ENCODE measurements at places on chromosomes 3 and 15. TPM values are rescaled to one million over a fixed set of nuclear protein-coding genes. Genes with fewer than 3 reads are reported as not detected.

CCR3 gene
- not detected for total RNA-seq

ACAN gene
- total RNA-seq = not detected

GRCh38 chr3:58398669-58399333 lies 34.8 kb downstream of the PDHB start:
- DNase-seq = no peak

DNA sequence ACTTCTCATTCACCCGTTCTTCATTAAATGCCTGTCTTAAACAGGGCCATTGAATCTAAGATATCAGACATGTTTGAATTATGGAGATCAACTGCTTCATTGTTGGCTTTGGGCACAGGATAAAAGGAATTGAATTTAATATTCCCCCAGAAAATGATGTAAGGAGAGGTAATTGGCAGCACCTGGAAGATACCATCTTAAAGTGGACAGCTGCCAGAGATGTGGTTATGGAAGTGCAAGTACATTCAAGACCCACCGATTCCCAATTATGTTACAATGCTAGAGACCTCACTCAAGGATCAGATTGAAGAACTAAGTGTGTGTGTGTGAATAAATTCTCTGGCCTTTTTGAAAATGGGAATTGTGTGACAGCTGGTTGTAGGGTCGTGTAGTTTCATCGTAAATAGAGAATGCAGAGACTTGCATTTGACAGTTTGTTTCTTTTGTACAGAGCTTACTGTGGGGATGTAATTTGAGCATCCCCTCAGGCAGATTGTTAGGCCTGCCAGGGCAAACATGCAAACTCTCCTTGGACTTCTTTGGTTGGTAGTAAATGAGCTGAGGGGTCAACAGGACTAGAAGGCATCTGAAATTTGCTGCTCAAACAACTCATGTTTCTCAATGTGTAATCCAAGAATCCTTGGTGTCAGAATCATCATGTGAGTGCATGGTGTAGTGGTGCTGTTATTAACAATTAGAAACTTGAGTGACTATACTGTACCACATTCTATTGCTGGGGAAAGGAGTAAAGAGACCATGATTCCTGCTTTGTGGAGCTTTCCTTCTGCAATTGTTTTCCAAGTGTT lies 359.2 kb upstream of the THRB start:
- no peak for DNase-seq

DNA sequence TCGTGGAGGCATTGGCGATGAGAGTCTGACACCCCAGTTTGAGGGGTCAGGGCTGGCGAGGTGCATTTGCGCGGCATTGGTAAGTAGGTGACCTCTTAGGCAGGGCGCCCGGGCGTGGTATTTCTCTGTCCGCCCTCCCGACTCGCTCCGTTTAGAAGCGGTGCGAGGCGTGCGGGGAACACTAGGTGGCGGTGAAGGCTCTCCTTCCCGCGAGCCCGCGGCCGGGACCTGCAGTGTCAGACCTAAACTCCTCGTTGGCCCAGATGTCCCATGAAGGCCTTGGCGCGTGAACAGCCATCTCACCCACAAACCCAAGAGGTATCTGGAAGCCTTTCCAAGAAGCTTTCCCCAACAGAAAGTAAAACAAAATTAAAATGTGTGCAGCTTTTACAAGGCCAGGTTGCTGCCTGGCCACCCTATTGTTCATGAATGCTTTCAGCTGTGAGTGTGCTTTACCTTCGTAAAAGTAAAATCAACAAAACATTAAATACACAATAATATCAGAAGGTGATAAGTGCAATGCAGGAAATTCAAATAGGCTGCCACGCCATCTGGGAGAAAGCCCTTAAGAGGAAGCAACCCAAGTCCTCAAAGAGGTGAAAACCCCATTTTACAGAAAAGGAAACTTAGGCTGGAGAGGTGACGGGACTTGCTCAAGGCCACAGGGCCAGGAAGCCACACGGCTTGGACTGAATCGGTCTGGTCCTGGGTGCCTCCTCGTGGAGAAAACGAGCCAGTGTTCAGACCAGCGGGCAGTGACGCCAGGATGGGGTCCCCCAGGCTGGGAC lies 120.3 kb downstream of the ETFA start:
- DNase-seq = peak; percentile 82

DNA sequence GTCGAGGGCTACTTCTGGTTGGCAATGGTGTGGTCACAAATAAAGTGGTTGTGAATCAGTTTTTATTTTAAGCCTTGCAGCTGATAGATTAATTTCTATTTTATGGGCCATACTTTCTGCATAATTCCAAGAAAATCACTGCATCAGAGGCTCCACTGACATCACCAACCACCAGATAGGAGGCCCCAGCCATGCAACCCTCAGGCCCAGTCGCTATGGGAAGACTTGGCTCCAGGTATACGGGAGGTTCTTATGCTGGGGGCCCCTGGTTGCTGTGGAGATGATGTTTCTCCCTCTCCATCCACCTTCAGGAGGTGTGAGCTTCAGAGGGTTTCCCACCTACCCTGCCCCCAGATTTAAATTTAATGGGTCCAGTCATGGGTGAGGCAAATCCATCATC lies 57.4 kb downstream of the ISG20 start:
- DNase-seq = no peak
